ENCODE measurements at places on chromosomes 6 and 20.
A peak's percentile ranks its signal among the peaks of the same experiment; 100 is the strongest.

DNA sequence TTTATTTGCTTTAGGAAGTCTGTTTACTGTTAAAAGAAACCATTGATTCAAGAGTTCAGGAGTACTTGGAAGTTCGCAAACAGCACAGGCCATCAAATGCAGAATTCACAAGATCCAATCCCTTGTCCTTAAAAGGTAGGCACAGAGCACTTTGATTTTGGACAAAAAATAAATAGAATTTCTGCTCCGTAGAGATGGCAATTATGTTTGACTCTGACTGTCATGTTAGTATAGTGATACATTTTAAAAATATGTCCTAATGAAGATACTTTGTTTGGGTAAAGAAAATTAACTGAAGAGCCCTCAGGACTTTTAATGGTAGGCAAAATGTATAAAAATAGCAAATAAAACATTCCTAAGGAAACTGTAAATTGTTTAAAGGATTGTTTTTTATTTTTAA is 113.1 kb downstream of the JAG1 start:
- DNase-seq, result no peak

GRCh38 chr6:46390153-46390876 is 100.9 kb downstream of the RCAN2 start:
- peak; percentile 77 for DNase-seq

- DNase-seq, result no peak
Observed at GRCh38 chr6:138719011-138719635, 54.4 kb upstream of the CCDC28A start.

GRCh38 chr6:53162606-53163005 is 14.0 kb upstream of the GCM1 start:
- no peak for DNase-seq

DNA sequence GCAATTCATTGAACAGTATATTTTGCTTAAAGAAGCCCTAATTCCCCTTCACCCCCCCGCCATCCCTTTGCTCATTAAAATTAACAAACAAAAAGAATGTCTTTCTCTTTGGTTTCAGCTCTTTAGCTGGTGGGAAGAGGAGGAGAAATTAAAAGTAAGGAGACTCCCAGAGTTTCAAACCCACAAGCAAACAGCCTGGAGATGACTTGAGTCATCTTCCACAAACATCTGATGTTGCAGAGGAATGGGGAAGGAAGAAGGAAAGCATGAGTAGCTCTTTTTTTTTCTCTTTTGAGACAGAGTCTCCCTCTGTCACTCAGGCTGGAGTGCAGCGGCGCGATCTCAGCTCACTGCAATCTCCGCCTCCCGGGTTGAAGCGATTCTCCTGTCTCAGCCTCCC is 189.6 kb downstream of the ADAT2 start:
- DNase-seq, result no peak

GRCh38 chr6:112560651-112561050 is 213.5 kb downstream of the RFPL4B start:
- no peak for DNase-seq

DNA sequence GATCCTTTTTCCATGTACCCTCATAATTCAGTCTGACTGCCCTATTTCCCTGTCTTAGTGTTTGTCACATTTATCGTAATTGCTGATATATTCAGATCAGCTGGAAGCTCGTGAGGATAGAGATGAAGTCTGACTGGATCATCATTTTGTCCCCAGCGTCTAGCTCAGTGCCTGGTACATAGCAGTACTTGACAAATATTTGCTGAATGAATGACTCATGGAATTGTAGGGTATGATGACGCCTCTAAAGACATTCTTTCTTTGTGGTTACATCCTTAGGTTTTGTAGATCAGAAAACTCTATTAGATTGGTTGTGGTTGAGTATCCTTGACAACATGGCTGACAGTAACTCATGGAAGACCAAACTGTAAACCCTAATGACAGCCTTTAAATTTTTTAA is 68.9 kb downstream of the MTHFD1L start:
- DNase-seq, result no peak

Data from midbrain (tissue), 1 donor.